ENCODE measurements at places on chromosomes 5 and 9. TPM values are rescaled to one million over a fixed set of nuclear protein-coding genes. Genes with fewer than 3 reads are reported as not detected.
A peak's percentile ranks its signal among the peaks of the same experiment; 100 is the strongest.

GRCh38 chr5:138177941-138178515 lies 402 bp downstream of the BRD8 start:
- H3K27ac ChIP-seq = peak overlapping the region; percentile 95
- H3K4me3 ChIP-seq = peak overlapping the region; percentile 72
- peaks cover 38% of the 10 kb centered on the region for H3K36me3 ChIP-seq
- H3K4me1 ChIP-seq = no peaks in the 10 kb centered on the region

GRCh38 chr9:124037790-124038189 lies 26.2 kb downstream of the LHX2 start:
- H3K36me3 ChIP-seq = no peaks in the 10 kb centered on the region
- no peaks in the 10 kb centered on the region for H3K4me1 ChIP-seq
- no peak overlapping the region for H3K27ac ChIP-seq
- no peaks in the 10 kb centered on the region for H3K27me3 ChIP-seq

GRCh38 chr5:149521739-149522685 lies 29.2 kb downstream of the CSNK1A1 start:
- H3K27ac ChIP-seq = no peak overlapping the region
- no peak overlapping the region for H3K4me3 ChIP-seq
- DNase-seq = no peak

ARL14EPL gene
- 0.66 TPM for total RNA-seq

TERT gene
- total RNA-seq = not detected

DNA sequence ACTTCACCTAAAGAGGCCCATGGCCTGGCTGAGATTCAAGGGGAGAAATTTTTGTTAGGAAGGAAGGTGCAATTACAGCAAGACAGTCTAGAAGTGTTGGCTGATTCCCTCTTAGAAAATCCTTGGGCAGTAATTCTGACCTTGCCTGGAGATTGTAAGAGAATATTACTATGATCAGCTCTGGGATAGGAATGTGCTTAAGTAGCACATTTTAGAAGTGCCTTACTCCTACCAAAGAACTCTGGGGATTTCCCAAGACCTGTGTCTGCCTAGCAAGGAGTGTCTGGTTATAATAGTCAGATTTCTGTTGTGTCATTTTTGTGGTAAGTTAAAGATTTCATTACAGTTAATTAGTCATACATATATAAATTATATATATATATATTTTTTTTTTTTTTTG lies 52.3 kb downstream of the NLN start:
- no peak overlapping the region for H3K27ac ChIP-seq
- H3K27me3 ChIP-seq = no peaks in the 10 kb centered on the region
- H3K36me3 ChIP-seq = peaks cover 18% of the 10 kb centered on the region
- DNase-seq = no peak
- H3K4me3 ChIP-seq = no peak overlapping the region

DNA sequence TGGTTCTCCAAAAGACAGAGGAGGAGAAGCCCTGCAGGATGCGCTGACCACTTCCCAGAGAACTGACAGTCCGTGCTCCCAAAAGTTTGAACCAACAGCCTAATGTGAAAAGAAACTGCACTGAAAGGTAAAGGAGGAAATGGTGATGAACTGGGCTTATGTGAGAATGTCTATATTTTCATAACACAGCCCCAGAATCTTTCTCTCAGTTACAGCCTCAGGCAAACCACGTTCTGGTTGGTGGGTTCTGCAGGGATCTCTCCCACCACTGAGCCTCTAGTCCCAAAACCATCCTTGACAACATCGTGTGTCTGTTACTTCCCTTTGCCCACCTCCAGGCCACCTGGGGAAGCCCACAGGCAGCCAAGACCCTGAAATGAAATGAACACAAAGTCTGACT lies 23.9 kb downstream of the SPARC start:
- DNase-seq = no peak
- peaks cover 59% of the 10 kb centered on the region for H3K36me3 ChIP-seq
- no peak overlapping the region for H3K27ac ChIP-seq
- no peak overlapping the region for H3K4me3 ChIP-seq
- H3K4me1 ChIP-seq = no peaks in the 10 kb centered on the region
- no peaks in the 10 kb centered on the region for H3K27me3 ChIP-seq

DNA sequence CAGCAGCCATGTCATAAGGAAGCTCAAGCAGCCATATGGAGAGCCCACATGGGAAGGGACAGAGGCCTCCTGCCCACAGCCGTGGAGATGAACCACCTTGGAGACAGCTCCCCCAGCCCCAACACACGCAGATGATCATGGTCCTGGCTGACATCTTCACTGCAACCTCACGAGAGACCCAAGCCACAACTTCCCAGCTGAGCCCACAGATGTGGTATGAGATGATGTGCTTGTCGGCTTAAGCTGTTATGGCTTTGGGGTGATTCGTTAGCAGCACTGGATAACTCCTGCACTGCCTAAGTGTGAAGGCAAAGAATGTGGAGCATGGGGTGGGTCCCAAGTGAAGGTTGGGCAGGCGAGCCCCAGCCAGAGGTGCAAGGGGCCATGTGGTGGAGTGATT lies 163.4 kb downstream of the ERCC6L2 start:
- DNase-seq = no peak
- no peaks in the 10 kb centered on the region for H3K27me3 ChIP-seq
- H3K36me3 ChIP-seq = no peaks in the 10 kb centered on the region

IFNA6 gene
- total RNA-seq = not detected

EDIL3 gene
- 27.8 TPM for total RNA-seq

DNA sequence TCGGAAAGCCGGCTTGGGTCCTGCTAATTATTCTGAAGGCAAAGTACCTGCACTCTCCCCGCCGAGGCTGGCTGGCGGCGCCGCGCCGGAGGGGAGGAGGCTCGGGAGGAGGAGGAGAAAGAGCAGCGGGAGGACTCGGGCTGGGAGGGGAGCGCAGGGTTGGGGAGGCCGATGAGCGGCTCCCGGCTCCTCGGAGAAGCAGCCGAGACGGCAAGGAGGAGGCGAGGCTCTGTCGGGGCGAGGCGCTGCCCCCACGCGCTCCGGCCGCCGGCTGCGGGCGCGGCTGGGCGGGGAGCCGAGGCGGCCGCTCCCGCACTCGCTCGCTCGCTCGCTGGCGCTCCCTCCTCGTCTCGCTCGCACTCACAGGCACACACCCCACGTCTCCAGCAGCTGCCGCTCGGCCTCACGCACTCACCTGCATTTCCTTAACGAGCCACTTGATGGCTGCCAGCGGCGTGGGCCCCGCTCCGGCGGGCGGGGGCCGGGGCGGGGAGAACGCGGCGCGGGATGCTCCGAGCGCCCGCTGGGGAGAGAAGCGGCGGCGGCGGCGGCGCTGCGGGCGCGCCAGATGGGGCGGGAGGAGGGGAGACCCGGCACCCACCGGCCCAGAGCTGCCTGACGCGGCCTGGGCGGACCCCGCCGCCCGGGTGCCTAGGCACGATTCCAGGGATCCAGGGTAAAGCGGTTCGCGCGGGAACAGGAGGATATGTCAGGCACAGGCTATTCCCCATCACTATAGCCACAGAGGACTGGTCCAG lies at the start of gene PTPRD:
PTPRD (minus strand) TSS at position 362 of the 758 bp plus-strand sequence.
- no peaks in the 10 kb centered on the region for H3K27me3 ChIP-seq
- no peaks in the 10 kb centered on the region for H3K36me3 ChIP-seq
- H3K4me3 ChIP-seq = no peak within 1 kb of the TSS
- peak; percentile 6 for DNase-seq
- H3K4me1 ChIP-seq = no peaks in the 10 kb centered on the region
- no peak within 1 kb of the TSS for H3K27ac ChIP-seq

- no peaks in the 10 kb centered on the region for H3K36me3 ChIP-seq
- H3K27me3 ChIP-seq = 0 out of 2 replicates have a peak, but pooled peaks cover 1% of the 10 kb centered on the region
- no peak for DNase-seq
- peaks cover 12% of the 10 kb centered on the region for H3K4me1 ChIP-seq
- H3K4me3 ChIP-seq = no peak overlapping the region
- no peak overlapping the region for H3K27ac ChIP-seq
These were observed 12.1 kb downstream of the RGS14 start for GRCh38 chr5:177369645-177370440.

GRCh38 chr5:21152611-21153010 lies 1164.6 kb upstream of the CDH18 start:
- H3K27me3 ChIP-seq = no peaks in the 10 kb centered on the region
- no peak for DNase-seq
- H3K36me3 ChIP-seq = no peaks in the 10 kb centered on the region
- no peak overlapping the region for H3K27ac ChIP-seq
- H3K4me3 ChIP-seq = no peak overlapping the region
- H3K4me1 ChIP-seq = no peaks in the 10 kb centered on the region

GRCh38 chr5:158691631-158692255 lies 408.0 kb downstream of the EBF1 start:
- H3K27ac ChIP-seq = no peak overlapping the region
- H3K36me3 ChIP-seq = no peaks in the 10 kb centered on the region
- H3K4me1 ChIP-seq = no peaks in the 10 kb centered on the region
- no peak for DNase-seq

DNA sequence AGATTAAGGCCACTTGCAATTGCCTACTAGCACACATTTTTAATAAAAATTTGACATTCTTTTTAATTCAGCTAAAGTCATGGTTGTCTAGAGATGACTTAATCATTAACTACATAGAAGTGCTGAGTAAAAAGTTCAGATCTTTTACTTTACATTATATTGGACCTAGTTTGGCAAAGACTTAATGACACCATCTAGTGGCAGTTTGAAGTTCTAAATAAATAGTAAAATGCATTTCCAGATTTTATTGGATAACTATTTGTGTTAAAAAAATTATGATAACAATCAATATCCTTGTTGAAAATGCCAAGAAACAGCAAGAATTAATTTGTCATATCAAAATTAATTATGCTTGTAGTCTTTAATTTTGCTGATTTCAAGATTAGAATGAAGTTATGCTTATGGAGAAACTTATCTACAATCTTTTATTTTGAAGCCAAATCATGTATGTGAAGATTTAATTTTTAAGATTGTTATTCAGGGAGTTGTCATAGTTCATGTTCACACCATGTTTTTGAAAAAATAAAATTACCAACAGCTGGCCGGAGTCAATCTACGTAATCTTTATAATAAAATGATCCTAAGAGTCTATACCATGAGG lies 69.6 kb upstream of the PJA2 start:
- no peaks in the 10 kb centered on the region for H3K36me3 ChIP-seq
- DNase-seq = peak; percentile 35
- no peaks in the 10 kb centered on the region for H3K27me3 ChIP-seq
- no peaks in the 10 kb centered on the region for H3K4me1 ChIP-seq
- no peak overlapping the region for H3K4me3 ChIP-seq
- H3K27ac ChIP-seq = no peak overlapping the region

TMEM215 gene
- total RNA-seq = not detected

DNA sequence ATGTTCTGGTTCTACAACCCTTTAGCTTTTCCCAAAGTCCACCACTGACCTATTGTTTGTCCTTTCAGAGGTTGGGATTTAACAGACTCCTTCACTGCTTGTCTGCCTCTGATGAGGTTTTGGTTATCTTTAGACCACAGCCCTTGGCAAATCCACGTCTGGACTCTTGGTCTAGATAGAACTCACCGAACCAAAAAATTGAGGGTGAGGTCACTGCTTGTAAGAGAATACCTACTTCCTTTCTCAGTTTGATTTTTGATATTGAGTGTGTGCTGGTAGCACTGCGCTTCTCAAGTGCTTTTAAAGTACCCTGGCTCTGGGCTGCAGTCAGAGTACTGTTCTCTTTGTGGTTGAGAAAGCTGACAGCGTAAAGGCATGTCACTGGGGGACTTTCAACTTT lies 61.7 kb downstream of the JMY start:
- DNase-seq = peak; percentile 3
- no peak overlapping the region for H3K27ac ChIP-seq
- H3K36me3 ChIP-seq = peaks cover 12% of the 10 kb centered on the region
- no peak overlapping the region for H3K4me3 ChIP-seq
- no peaks in the 10 kb centered on the region for H3K4me1 ChIP-seq
- no peaks in the 10 kb centered on the region for H3K27me3 ChIP-seq

FOXD4L3 gene
- 0.86 TPM for total RNA-seq

PCDHGB3 gene
- 7.4 TPM for total RNA-seq

DPYSL3 gene
- total RNA-seq = 42.7 TPM

DNA sequence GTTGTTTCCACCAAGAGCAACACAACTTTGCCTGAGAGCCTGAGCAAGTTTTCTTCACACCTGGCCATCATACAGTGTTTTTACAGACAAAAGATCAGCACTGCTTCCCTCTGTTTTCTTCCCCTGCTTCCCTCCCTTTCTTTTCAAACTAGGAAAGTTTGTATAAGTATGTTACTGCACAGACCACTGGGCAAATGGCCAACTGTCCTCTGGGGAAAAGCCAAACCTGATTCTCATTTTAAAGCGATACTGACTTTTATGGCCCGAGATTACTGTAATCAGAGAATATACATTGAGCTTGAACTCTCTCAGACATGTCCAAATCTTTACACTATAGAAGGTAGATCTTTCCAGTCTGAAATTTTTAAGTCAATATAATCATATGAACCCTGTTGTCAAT lies 415.0 kb downstream of the NFIB start:
- no peaks in the 10 kb centered on the region for H3K36me3 ChIP-seq
- peaks cover 32% of the 10 kb centered on the region for H3K4me1 ChIP-seq
- peak; percentile 44 for DNase-seq
- no peak overlapping the region for H3K27ac ChIP-seq

GRCh38 chr5:84393969-84394368 lies 9.3 kb upstream of the EDIL3 start:
- H3K4me1 ChIP-seq = no peaks in the 10 kb centered on the region
- no peaks in the 10 kb centered on the region for H3K36me3 ChIP-seq
- H3K4me3 ChIP-seq = no peak overlapping the region
- DNase-seq = no peak

EQTN gene
- not detected for total RNA-seq

DNA sequence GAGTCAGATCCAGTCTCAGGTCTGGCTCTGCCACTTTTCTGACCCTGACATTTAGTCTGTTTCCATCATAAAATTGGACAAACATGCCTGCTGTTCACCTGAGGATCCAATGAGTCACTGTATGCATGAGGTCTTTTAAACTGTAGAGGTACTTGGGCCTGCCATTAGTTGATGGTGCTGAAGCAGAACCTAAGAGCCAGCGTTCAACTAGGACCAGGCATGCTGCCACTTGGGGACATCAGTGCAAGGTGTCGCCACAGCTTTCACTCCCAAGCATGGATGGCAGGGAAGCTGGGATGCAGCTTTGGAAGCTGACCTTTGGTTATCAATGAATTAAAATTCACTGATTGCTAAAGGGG lies 37.1 kb downstream of the NEUROG1 start:
- H3K4me3 ChIP-seq = no peak overlapping the region
- no peak for DNase-seq
- H3K27ac ChIP-seq = no peak overlapping the region
- peaks cover 3% of the 10 kb centered on the region for H3K27me3 ChIP-seq

GABRA6 gene
- not detected for total RNA-seq

FBP2 gene
- not detected for total RNA-seq

BARX1 gene
- not detected for total RNA-seq

DNA sequence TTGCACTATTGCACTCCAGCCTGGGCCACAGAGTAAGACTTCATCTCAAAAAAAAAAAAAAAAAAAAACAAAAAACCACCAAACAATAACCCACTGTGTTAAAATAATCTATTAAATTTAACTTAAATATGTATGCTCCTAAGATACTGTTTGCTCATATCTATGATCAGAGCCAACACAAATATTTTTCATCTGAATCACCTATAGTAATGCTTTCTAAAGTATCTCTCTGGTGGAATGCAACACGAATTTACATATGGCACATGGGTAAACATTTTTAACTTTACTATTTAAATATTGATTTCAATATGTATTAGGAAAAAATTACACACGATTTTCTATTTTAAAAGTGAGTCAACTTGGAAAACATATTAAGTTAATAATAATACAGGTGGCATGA lies 196.4 kb downstream of the RFX3 start:
- no peak for DNase-seq
- H3K4me1 ChIP-seq = no peaks in the 10 kb centered on the region
- no peaks in the 10 kb centered on the region for H3K27me3 ChIP-seq

Data from SJCRH30 (cell line).